Naive thymus-derived CD8-positive, alpha-beta T cell (primary cell): ENCODE measurements at places on chromosomes 7 and 10. TPM values are rescaled to one million over a fixed set of nuclear protein-coding genes. Genes with fewer than 3 reads are reported as not detected.

GRCh38 chr7:1050956-1051690 is 6.8 kb downstream of the GPR146 start:
- no peak overlapping the region for H3K27ac ChIP-seq
- DNase-seq = no peak
- H3K36me3 ChIP-seq = no peaks in the 10 kb centered on the region
- no peaks in the 10 kb centered on the region for H3K27me3 ChIP-seq

GRCh38 chr10:118256825-118257570 is 85.1 kb downstream of the FAM204A start:
- H3K27ac ChIP-seq = no peak overlapping the region
- H3K4me3 ChIP-seq = no peak overlapping the region
- no peaks in the 10 kb centered on the region for H3K36me3 ChIP-seq

DNA sequence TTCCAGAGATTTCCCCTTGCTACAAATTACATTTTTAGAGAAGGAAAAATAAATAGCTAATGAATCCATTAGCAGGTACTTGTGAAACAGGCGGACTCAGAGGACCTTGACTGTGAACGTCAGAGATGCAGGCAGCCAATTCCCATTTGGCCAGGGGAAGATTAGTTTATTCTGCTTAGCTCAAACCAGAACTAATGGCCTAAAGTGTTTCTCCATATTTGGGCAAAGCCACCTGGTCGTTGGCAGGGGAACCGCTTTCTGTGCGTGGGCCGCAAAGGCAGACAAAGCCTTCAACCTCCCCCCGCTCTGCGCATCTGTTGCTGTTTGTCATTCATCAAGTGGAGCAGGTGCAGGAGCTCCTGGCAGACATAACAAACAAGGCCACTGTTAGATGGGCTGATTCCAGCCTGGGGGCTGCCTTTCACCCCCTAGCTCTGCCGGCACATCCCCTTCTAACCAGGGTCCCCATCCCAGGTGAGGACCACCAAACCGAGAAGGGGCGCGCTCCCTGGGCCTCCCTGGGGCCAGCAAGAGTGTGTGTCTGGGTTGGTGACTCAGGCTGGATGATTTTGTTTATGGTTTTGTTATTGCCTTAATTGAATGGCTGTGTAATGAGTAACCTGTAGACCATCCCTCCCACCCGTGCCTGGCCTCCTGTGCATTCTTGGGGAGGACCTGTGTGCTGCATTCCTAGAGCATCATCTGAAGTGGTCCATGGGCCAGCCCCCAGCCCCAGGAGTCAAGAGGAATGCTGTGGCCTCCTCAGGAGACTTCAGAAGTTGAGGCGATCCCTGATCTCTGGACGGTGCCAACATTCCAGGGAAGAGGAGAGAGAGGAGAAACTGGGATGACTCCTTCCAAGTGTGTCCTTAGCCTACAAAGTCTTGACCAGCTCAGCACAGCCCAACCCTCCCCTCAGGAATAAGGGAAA is 14.5 kb upstream of the CPA1 start:
- no peaks in the 10 kb centered on the region for H3K27me3 ChIP-seq
- no peak overlapping the region for H3K4me3 ChIP-seq
- H3K27ac ChIP-seq = peak overlapping the region; percentile 89
- H3K36me3 ChIP-seq = no peaks in the 10 kb centered on the region
- peaks cover 42% of the 10 kb centered on the region for H3K4me1 ChIP-seq
- DNase-seq = peak; percentile 20

GRCh38 chr7:128066858-128067257 is 35.6 kb upstream of the LRRC4 start:
- H3K36me3 ChIP-seq = no peaks in the 10 kb centered on the region
- no peak overlapping the region for H3K27ac ChIP-seq
- no peak overlapping the region for H3K4me3 ChIP-seq
- peaks cover 63% of the 10 kb centered on the region for H3K4me1 ChIP-seq
- no peak for DNase-seq

DNA sequence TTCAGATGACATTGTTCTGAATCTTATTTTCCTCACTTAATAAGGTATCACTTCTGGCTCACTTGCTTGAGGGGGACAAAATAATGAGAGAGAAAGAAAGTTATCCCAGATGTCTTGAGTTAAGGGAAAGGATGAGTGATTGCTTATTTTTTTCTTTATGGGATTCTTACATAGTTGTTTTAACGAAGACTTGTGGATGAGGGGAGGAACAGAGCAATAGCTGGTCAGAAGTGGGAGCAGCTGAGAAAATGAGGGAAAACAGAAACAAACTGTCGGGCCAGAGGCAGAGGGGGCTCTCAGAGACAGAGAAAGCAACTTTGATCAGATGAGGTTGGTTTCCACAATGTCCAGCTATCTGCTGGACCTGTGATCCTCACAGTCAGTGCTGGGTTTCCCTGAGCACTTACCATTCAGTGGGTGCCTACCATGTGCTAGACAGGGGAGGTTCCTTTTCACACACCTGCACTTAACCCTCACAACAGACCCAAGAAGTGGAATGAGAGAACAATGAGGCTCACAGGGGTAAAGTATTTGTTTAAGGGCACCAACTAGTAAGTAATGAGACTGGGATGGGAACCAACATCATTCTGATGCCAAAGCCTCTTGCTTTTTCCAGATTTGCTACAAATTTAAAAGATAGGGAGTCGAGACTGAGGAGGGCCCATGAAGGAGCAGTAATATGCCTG is 64.2 kb downstream of the BICC1 start:
- no peak for DNase-seq
- H3K36me3 ChIP-seq = no peaks in the 10 kb centered on the region
- no peak overlapping the region for H3K27ac ChIP-seq

- H3K27me3 ChIP-seq = peaks cover 19% of the 10 kb centered on the region
- peaks cover 11% of the 10 kb centered on the region for H3K4me1 ChIP-seq
- H3K4me3 ChIP-seq = no peak overlapping the region
- H3K27ac ChIP-seq = no peak overlapping the region
Measured at GRCh38 chr7:29146888-29147609, 712 bp upstream of the CPVL start.

DNA sequence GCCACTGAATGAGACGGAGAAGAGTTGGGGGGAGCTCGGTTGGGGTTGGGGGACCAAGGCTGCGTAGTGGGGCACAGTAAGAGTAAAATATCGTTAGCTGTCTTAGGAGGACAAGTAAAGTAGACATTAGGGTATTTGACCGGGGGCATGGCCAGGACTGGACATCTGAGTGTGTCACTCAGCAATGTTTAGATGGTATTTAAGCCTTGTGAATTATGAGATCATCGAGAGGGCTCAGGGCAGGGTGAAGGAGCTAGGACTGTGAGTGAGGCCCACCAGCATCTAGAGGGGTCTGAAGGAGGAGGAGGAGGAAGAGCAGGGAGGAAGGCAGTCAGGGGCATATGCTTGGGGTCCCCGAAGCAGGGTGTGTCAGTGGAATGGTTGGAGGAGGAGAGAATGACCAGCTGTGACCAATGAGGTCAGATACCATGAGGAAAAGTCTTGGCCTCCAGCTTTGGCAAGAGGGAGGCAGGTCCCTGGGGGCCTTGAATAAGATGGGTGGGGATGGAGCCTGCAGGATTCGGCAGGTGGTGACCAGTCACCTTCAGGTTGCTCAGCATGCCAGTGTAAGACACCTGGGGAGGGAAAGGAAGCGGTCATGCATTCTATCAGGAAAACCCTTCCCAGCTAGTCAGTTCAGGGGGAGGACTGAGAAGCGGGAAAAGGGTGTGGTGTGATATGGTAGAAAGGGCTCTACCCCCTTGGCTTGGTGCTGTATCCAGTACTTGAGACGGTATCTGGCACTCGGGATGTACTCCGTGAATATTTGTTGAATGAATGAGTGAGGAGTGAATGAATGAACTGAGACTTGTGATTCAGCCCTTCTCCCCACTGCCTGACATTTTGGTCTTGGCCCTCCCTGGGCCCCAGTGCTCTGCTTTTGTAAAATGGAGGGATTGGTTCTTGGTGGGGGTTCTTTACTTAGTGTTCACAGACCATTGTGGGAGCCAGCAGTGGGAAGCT is 34.8 kb upstream of the SH2D4B start:
- no peaks in the 10 kb centered on the region for H3K27me3 ChIP-seq

DNA sequence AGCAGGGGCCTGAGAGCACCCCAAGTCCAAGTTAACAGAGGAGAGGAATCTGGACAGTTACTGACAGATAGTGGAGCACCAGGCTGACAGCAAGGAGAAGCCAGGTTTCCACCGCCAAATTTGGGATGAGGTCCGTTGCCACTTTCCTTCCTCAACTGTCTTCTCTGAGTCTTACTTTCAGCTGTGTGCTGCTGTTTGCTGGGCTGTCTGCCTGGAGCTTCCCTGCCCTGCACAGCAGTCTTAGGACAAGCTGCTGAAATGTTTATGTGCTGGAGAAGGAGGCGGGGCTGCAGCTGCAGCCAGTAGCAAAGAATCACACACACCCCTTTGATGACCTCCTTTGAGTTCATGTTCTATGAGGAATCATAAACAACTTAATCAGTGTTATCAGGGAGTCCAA is 17.4 kb upstream of the CYP3A7 start:
- no peaks in the 10 kb centered on the region for H3K36me3 ChIP-seq
- H3K4me1 ChIP-seq = no peaks in the 10 kb centered on the region
- DNase-seq = no peak

- H3K4me3 ChIP-seq = no peak overlapping the region
- no peak overlapping the region for H3K27ac ChIP-seq
- H3K4me1 ChIP-seq = peaks cover 25% of the 10 kb centered on the region
- no peaks in the 10 kb centered on the region for H3K27me3 ChIP-seq
- DNase-seq = no peak
- peaks cover 6% of the 10 kb centered on the region for H3K36me3 ChIP-seq
Measured at GRCh38 chr10:113047605-113047962, 97.5 kb downstream of the TCF7L2 start.

- H3K27ac ChIP-seq = no peak overlapping the region
- no peaks in the 10 kb centered on the region for H3K27me3 ChIP-seq
- no peaks in the 10 kb centered on the region for H3K4me1 ChIP-seq
Measured at GRCh38 chr10:55174419-55174818, 373.4 kb upstream of the PCDH15 start.

- H3K27me3 ChIP-seq = no peaks in the 10 kb centered on the region
- no peaks in the 10 kb centered on the region for H3K4me1 ChIP-seq
- no peak overlapping the region for H3K4me3 ChIP-seq
- DNase-seq = no peak
- H3K27ac ChIP-seq = no peak overlapping the region
Measured at GRCh38 chr10:129833468-129833950, 130.6 kb downstream of the EBF3 start.

ATG9B gene
- total RNA-seq = 42.2 TPM

PRSS37 gene
- total RNA-seq = not detected

LAMB1 gene
- total RNA-seq = 0.13 TPM
